ENCODE measurements at places on chromosomes 2 and 18. TPM values are rescaled to one million over a fixed set of nuclear protein-coding genes. Genes with fewer than 3 reads are reported as not detected.
A peak's percentile ranks its signal among the peaks of the same experiment; 100 is the strongest.

- no peak overlapping the region for H3K4me3 ChIP-seq
- H3K36me3 ChIP-seq: no peaks in the 10 kb centered on the region
- H3K4me1 ChIP-seq: no peaks in the 10 kb centered on the region
- H3K27me3 ChIP-seq: no peaks in the 10 kb centered on the region
Measured at GRCh38 chr2:98372579-98372978, 26.3 kb downstream of the CNGA3 start.

GRCh38 chr18:23135550-23136325, 453 bp downstream of the CABLES1 start:
- peak overlapping the region; percentile 89 for H3K27ac ChIP-seq
- peaks cover 15% of the 10 kb centered on the region for H3K4me1 ChIP-seq
- no peaks in the 10 kb centered on the region for H3K27me3 ChIP-seq
- peak overlapping the region; percentile 76 for H3K4me3 ChIP-seq

GRCh38 chr2:28497206-28497605, 1.3 kb downstream of the PLB1 start:
- no peaks in the 10 kb centered on the region for H3K27me3 ChIP-seq
- H3K4me1 ChIP-seq: no peaks in the 10 kb centered on the region
- H3K4me3 ChIP-seq: no peak overlapping the region
- H3K36me3 ChIP-seq: no peaks in the 10 kb centered on the region

GRCh38 chr2:217363470-217363869, 503.6 kb upstream of the TNP1 start:
- no peak for DNase-seq
- no peaks in the 10 kb centered on the region for H3K36me3 ChIP-seq
- peaks cover 14% of the 10 kb centered on the region for H3K4me1 ChIP-seq
- H3K27me3 ChIP-seq: no peaks in the 10 kb centered on the region

DNA sequence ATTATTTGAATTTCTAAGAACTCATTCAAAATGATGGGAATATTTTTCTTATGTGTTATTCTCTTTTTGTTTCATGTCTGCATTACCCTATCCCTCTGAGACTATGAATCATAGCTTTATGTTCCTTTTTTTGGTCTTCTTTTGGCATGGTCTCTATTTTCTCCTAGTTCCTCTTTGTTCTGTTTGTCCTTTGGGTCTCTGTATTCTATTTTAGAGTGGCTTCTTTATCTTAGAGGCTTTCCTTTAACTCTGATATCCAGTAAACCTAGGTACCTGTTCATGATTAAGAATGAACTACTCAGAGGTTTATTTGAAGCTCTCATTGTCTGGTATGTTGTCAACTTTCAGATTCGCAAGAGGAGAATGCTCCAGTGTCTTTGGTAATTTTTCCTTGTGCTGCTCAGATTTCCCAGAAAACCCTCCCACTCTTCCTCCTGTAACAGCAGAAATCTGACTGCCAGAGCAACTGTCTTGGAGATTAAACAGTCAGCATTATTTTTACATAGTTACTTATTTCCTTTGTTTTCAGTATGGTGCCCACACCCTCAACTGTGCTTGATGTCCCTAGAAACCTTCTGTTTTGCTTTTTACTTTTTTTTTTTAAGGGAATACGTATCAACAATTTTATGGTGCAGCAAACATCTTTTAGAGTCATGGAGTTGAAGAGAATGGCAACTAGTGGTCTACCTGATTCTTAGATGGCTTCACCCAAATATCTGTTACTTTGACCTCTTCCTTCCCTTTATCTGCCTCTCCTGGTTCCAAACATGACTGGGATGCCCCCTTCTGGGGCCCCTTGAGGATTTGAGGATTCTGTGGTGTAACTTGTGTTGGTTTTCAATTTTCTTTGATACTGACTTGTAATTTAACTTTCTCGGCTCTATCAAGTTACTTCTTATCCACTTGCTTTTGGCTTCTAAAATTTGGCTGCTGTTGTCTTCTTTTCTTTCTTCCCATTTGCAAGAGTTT, 92.0 kb downstream of the DPP10 start:
- no peak overlapping the region for H3K4me3 ChIP-seq
- DNase-seq: no peak
- H3K36me3 ChIP-seq: no peaks in the 10 kb centered on the region
- no peaks in the 10 kb centered on the region for H3K27me3 ChIP-seq

DNA sequence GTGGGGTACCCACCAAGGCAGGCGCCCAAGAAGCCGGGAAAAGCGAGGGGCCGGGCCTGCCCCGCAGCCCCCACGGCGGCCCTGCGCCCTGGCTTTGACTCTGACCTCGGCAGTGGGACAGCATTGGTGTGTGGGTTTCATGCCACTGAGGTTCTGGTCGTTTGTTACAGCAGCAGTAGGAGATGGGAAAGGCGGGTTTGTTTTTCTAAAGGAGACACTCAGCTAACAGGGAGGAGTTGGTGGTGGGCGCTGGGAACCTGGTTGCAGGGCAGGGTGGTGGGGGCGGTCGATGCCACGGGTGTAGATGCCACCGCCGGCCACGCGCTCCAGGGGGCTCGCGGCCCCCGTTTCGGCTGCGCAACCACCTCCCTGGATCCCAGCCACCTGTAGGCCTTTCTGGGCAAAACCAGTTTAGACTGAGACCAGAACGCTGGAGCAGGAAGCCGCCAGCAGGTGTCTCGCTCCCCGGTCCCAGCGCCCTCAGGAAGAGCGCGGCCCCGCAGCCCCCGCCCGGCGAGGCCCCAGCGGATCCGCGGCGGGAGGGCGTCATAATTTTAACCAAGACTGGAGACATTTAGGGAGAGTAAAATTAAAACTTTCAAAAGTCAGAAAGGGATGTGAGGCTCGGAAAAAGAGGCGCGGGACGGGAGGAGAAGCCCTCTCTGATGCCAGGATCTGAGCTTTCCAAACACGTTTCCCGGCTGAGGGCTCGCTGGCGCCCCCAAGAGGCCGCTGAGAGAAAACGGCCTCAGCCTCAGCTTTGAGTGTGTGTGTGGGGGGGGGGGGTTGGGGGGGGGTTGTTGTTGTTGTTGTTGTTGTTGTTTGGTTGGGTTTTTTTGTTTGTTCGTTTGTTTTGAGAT, 17.4 kb downstream of the CIDEA start:
- no peak overlapping the region for H3K4me3 ChIP-seq
- no peaks in the 10 kb centered on the region for H3K36me3 ChIP-seq
- no peaks in the 10 kb centered on the region for H3K4me1 ChIP-seq
- DNase-seq: peak; percentile 85
- no peaks in the 10 kb centered on the region for H3K27me3 ChIP-seq

DNA sequence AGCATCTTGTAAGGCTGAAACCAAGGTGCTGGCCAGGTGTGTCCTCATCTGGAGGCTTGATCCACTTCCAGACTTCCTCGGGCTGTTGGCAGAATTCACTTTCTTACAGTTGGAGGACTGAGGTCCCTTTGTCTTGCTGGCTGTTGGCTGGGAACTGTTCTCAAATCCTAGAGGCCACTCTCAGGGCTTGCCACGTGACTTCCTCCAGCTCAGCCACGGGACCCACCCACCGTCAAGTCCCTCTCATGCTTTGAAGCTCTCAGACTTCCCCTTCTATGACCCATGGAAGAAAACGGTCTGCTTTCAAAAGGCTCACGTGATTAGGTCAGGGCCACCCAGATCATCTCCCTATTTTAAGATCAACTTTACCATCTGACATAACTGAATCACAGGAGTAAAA, 77.1 kb downstream of the SMAD4 start:
- no peak for DNase-seq
- H3K27ac ChIP-seq: no peak overlapping the region
- H3K4me1 ChIP-seq: no peaks in the 10 kb centered on the region
- H3K27me3 ChIP-seq: no peaks in the 10 kb centered on the region
- H3K4me3 ChIP-seq: no peak overlapping the region

DNA sequence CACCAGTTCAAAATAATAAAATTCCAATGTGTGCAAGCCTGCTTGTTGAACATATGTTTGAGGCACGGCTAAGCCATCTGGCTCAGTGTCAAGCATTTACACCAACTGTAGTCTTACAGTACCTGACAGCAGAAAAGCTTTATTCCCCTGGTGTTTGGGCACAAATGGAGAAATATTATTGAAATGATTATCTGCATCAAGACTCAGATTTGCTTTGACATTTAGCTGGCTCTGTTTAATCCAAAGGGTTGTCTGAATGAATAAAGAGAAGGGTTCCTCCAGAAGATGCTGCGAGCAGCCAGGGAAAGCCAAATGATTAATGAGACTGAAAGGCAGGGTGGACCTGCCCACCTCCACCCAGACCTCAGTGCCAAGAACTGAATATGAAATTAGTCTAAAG, 393.2 kb upstream of the GALNT5 start:
- H3K36me3 ChIP-seq: no peaks in the 10 kb centered on the region
- no peak overlapping the region for H3K27ac ChIP-seq
- no peak overlapping the region for H3K4me3 ChIP-seq
- no peak for DNase-seq
- H3K4me1 ChIP-seq: no peaks in the 10 kb centered on the region
- no peaks in the 10 kb centered on the region for H3K27me3 ChIP-seq

DNA sequence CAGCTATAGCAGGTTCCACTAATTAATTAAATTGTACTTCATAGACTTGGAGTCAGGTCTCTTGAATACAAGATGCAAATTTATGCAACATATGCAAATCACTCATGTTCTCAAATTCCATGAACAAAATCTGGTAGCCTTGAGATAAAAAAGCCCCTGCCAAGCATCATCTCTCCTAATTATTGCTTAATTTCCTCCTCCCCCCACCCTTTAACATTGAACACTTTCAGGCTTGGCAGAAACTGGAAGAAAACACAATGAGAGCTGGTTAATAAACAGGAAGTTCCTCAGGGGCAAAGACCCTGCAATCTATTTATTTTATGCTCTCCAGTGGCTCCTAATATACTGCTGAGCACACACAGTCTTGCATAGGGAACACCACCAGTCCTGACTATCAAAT, 35.6 kb upstream of the ACVR1 start:
- H3K4me3 ChIP-seq: no peak overlapping the region
- DNase-seq: peak; percentile 13
- H3K36me3 ChIP-seq: no peaks in the 10 kb centered on the region
- no peaks in the 10 kb centered on the region for H3K4me1 ChIP-seq

DNA sequence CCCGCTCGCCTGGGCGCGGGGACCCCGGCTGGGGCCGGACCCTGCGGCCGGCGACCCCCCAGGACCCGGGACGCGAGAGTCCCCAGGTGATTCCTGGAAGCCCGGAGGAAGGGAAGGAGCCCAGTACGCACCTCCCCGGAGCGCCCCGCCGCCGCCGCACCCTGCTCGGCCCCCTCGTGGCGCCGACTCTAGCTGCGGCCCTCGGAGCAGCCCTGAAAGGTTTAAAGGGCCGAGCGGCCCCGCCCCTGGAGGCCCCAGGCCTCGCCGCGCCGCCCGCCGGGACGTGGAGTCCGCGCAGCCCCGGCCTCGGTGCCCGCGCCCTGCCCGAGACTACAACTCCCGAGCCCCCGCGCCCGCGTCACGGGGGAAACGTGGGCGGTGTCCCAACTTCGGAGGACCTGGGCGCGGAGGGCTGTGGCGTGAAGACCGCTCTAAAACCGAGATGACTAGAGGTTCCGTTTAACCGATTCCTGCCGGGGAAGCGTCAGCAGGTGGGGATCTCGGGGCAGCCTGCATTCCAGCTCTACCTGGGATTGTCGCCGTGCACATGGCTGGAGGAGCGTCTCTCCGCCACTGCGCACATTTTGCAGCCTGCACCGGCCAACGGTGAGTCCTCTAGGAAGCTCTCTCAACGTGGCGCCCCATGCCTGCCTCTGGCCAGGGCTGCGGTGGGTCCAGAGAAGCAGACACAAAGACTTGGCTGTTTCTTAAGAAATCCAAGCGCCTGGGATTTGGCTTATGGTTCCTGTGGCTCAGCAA, at the start of gene TMEM150A:
Gene TMEM150A, minus strand, starts transcription at position 223 of the 759 bp plus-strand sequence. CDS start 750 bp downstream, outside the sequence.
- DNase-seq: peak; percentile 95
- peak within 1 kb of the TSS; percentile 88 for H3K27ac ChIP-seq
- peaks cover 24% of the 10 kb centered on the region for H3K4me1 ChIP-seq

GRCh38 chr2:195532628-195533271, 124.3 kb upstream of the SLC39A10 start:
- H3K27me3 ChIP-seq: peaks cover 4% of the 10 kb centered on the region
- DNase-seq: no peak
- no peak overlapping the region for H3K27ac ChIP-seq

GRCh38 chr2:54656863-54657262, 66.6 kb upstream of the EML6 start:
- no peak overlapping the region for H3K27ac ChIP-seq
- H3K36me3 ChIP-seq: peaks cover 86% of the 10 kb centered on the region
- no peak overlapping the region for H3K4me3 ChIP-seq
- DNase-seq: no peak
- H3K27me3 ChIP-seq: no peaks in the 10 kb centered on the region

DNA sequence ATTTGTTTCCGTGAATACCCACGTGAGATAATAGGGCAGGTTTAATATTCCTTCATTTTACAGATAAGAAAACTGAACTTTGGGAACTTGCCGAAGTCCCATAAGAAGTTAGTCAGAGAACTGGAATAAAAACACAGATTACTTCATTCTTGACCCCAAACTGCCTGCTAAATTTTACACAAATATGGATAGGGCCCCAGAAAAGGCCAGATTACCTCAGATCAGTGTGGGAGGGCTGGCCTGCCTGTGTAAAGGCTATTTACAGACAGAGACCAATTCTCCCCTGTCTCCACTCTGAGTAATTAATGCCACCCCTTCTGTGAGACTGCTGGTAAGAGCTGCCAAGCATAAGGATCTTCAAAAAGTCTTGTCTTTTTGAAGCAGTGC, 139.2 kb downstream of the MGAT5 start:
- H3K4me3 ChIP-seq: no peak overlapping the region
- no peak for DNase-seq
- H3K36me3 ChIP-seq: peaks cover 2% of the 10 kb centered on the region
- no peaks in the 10 kb centered on the region for H3K4me1 ChIP-seq

- H3K27me3 ChIP-seq: no peaks in the 10 kb centered on the region
- no peak overlapping the region for H3K27ac ChIP-seq
- H3K4me3 ChIP-seq: no peak overlapping the region
- H3K36me3 ChIP-seq: no peaks in the 10 kb centered on the region
- no peaks in the 10 kb centered on the region for H3K4me1 ChIP-seq
Measured at GRCh38 chr18:13353084-13353823, 134.7 kb downstream of the LDLRAD4 start.

- H3K27me3 ChIP-seq: no peaks in the 10 kb centered on the region
- H3K27ac ChIP-seq: no peak overlapping the region
- no peaks in the 10 kb centered on the region for H3K36me3 ChIP-seq
- no peaks in the 10 kb centered on the region for H3K4me1 ChIP-seq
Measured at GRCh38 chr2:208101716-208102631, 22.4 kb downstream of the CRYGD start.

GRCh38 chr18:27583466-27583865, 398.4 kb upstream of the CHST9 start:
- peaks cover 1% of the 10 kb centered on the region for H3K4me1 ChIP-seq
- no peaks in the 10 kb centered on the region for H3K27me3 ChIP-seq
- H3K27ac ChIP-seq: no peak overlapping the region

- H3K27ac ChIP-seq: no peak overlapping the region
- H3K27me3 ChIP-seq: no peaks in the 10 kb centered on the region
- H3K36me3 ChIP-seq: no peaks in the 10 kb centered on the region
Measured at GRCh38 chr18:44536619-44537018, 144.1 kb upstream of the SETBP1 start.

- no peak overlapping the region for H3K4me3 ChIP-seq
- peaks cover 2% of the 10 kb centered on the region for H3K4me1 ChIP-seq
- H3K36me3 ChIP-seq: no peaks in the 10 kb centered on the region
- H3K27me3 ChIP-seq: no peaks in the 10 kb centered on the region
- DNase-seq: no peak
Measured at GRCh38 chr18:48752928-48753327, 197.8 kb downstream of the SMAD7 start.

PSD4 gene
- total RNA-seq: 48.1 TPM

GRHL1 gene
- 13.6 TPM for total RNA-seq

NEU2 gene
- not detected for total RNA-seq

RTP5 gene
- not detected for total RNA-seq

IFIH1 gene
- total RNA-seq: 26.1 TPM

FBXO36 gene
- total RNA-seq: 9.3 TPM

IL1RL1 gene
- 1.5 TPM for total RNA-seq

SLC5A7 gene
- total RNA-seq: 2.1 TPM

UGT1A8 gene
- not detected for total RNA-seq

INSIG2 gene
- total RNA-seq: 26.6 TPM
